ENCODE measurements at places on chromosomes 16 and 17. TPM values are rescaled to one million over a fixed set of nuclear protein-coding genes. Genes with fewer than 3 reads are reported as not detected.

DNA sequence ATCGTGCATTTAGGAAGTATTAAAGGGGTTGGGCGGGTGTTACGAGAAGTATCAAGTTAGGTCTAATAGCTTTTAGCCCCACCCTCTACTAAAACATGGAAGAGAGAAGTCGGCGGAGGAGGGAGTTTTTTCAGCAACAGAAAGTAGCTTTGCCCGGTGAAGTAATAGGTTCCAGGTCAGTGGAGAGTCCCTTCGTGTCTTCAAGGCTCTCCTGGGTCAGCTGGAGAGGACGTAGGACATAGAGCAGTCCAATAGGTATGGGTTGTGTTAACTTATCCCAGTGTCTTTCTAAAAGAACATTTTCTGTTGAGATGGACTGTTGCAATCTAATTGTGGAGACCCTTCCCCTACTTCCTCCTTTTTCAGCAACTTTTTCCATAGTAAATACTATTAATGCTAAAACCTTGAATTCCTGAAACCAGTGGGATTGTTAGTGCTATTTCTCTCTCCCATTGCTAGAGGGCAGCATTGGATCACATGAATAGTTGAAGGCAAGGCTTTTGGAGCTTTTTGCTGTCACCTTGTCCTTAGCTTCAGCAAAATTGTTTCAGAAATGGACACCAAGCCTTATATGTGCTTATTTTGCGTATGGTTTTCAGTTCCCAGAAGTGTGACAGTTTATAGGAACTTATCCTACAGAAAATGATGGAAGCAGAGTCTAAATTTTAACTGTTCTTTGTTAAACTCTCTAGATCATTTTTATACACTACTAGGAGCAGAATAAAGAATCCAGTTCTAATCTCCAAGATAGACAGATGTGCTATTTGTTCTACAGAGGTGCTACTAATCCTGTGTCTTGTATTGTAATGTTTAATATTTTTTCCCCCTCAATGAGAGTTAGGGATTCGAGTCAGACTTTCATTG is 38.4 kb downstream of the UTP18 start:
- DNase-seq: no peak
- H3K4me3 ChIP-seq: no peak overlapping the region
- no peak overlapping the region for H3K27ac ChIP-seq
- peaks cover 27% of the 10 kb centered on the region for H3K36me3 ChIP-seq
- peaks cover 2% of the 10 kb centered on the region for H3K4me1 ChIP-seq

GFER gene
- 25.8 TPM for total RNA-seq

AXIN2 gene
- 2.6 TPM for total RNA-seq

ADAP2 gene
- 0.72 TPM for total RNA-seq

- H3K4me3 ChIP-seq: peak within 1 kb of the TSS; percentile 91
- peaks cover 5% of the 10 kb centered on the region for H3K36me3 ChIP-seq
- DNase-seq: no peak
These were observed at the start of gene ABCC11 for GRCh38 chr16:48247311-48247710. Gene ABCC11, minus strand, starts transcription at chr16:48247539. Its CDS starts 15,618 bp downstream, at chr16:48231921.

DNA sequence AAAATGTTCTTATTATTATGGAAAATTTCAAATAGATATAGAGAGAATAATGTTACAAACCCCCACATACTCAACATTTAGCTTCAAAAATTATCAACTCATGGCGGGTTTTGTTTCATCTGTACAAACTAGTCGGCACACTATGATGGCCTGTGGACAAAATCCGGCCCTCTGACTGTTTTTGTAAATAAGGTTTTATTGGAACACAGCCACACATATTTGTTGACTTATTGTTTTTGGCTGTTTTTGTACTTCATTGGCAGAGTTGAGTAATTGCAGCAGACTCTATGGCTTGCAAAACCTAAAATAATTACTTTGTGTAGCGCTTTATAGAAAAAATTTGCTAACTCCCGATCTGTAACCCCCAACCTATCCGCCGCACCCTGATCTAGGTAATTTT is 41.4 kb upstream of the CLEC18A start:
- peaks cover 12% of the 10 kb centered on the region for H3K36me3 ChIP-seq
- no peak overlapping the region for H3K4me3 ChIP-seq
- H3K27ac ChIP-seq: no peak overlapping the region
- no peak for DNase-seq

- no peak overlapping the region for H3K4me3 ChIP-seq
- H3K27ac ChIP-seq: no peak overlapping the region
- DNase-seq: no peak
- peaks cover 61% of the 10 kb centered on the region for H3K36me3 ChIP-seq
- no peaks in the 10 kb centered on the region for H3K4me1 ChIP-seq
These were observed 43.9 kb upstream of the POLR3E start for GRCh38 chr16:22253272-22253671.

- H3K27me3 ChIP-seq: peaks cover 5% of the 10 kb centered on the region
- H3K27ac ChIP-seq: no peak overlapping the region
- H3K4me1 ChIP-seq: peaks cover 8% of the 10 kb centered on the region
- no peak for DNase-seq
- peak overlapping the region; percentile 10 for H3K4me3 ChIP-seq
These were observed 13.5 kb upstream of the CBX4 start for GRCh38 chr17:79852748-79853147.

DPEP3 gene
- 0.11 TPM for total RNA-seq

GRCh38 chr17:19671433-19671832 is 22.9 kb downstream of the ALDH3A2 start:
- H3K4me1 ChIP-seq: no peaks in the 10 kb centered on the region
- DNase-seq: no peak
- H3K4me3 ChIP-seq: no peak overlapping the region
- peaks cover 12% of the 10 kb centered on the region for H3K36me3 ChIP-seq
- H3K27me3 ChIP-seq: no peaks in the 10 kb centered on the region
- H3K27ac ChIP-seq: no peak overlapping the region

GRCh38 chr17:58661499-58661898 is 30.3 kb downstream of the TEX14 start:
- peaks cover 5% of the 10 kb centered on the region for H3K27me3 ChIP-seq
- H3K36me3 ChIP-seq: peaks cover 6% of the 10 kb centered on the region
- no peak overlapping the region for H3K27ac ChIP-seq
- no peak for DNase-seq
- H3K4me3 ChIP-seq: no peak overlapping the region

GRCh38 chr16:72924537-72924926 is 123.4 kb downstream of the ZFHX3 start:
- no peaks in the 10 kb centered on the region for H3K36me3 ChIP-seq
- no peak for DNase-seq
- H3K27me3 ChIP-seq: no peaks in the 10 kb centered on the region

DNA sequence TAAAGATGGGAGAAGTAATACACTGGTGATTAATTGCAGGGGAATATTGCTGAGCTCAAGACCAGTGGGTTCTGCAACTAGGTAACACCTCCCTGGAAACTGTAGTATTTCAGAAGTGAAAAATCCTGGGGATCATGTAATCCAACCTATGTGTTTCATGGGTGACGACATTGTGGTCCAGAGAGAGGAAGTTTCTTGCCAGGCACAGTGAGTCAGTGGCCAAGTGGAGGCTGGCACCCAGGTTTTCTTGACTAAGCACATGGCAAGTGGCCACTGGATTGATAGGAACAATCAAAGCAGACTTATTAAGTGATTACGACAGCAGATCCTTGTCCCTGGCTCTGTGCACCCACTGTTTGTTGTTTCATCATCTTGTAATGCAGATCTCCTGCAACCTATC is 14.6 kb upstream of the CIITA start:
- no peak overlapping the region for H3K4me3 ChIP-seq
- peak; percentile 24 for DNase-seq
- no peaks in the 10 kb centered on the region for H3K36me3 ChIP-seq
- H3K4me1 ChIP-seq: peaks cover 8% of the 10 kb centered on the region
- peaks cover 19% of the 10 kb centered on the region for H3K27me3 ChIP-seq

GRCh38 chr17:44360144-44360533 is 3.5 kb downstream of the FAM171A2 start:
- H3K36me3 ChIP-seq: no peaks in the 10 kb centered on the region
- H3K4me1 ChIP-seq: peaks cover 2% of the 10 kb centered on the region
- H3K4me3 ChIP-seq: no peak overlapping the region
- H3K27me3 ChIP-seq: peaks cover 8% of the 10 kb centered on the region

GRCh38 chr17:62902531-62903220 is 63.4 kb upstream of the TANC2 start:
- H3K4me1 ChIP-seq: no peaks in the 10 kb centered on the region
- H3K27me3 ChIP-seq: peaks cover 6% of the 10 kb centered on the region
- DNase-seq: no peak

GRCh38 chr17:66523378-66524200 is 221.2 kb downstream of the PRKCA start:
- no peaks in the 10 kb centered on the region for H3K27me3 ChIP-seq
- peaks cover 39% of the 10 kb centered on the region for H3K36me3 ChIP-seq
- peaks cover 58% of the 10 kb centered on the region for H3K4me1 ChIP-seq
- H3K27ac ChIP-seq: no peak overlapping the region
- DNase-seq: no peak
- H3K4me3 ChIP-seq: no peak overlapping the region

ITPRIPL2 gene
- total RNA-seq: 2.4 TPM

NEUROD2 gene
- total RNA-seq: not detected

DNA sequence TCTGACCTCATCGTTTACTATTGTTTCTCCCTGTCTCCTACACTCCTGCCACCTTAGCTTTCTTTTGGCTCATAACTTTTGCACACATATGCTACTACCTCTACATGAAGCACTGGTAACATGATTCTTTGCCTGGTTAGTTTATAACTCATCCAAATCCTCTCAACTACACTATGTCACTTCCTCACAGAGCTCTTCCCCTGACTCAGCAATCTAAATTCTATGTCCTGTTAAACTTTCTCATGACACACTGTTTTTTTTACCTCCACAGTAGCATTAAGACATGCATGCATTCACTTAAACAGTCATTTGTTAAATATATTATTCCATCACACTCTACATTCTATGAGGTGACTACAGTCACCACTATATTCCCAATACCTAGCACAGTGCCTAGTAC is 19.7 kb downstream of the APPBP2 start:
- peaks cover 27% of the 10 kb centered on the region for H3K4me1 ChIP-seq
- H3K27ac ChIP-seq: peak overlapping the region; percentile 21
- H3K27me3 ChIP-seq: no peaks in the 10 kb centered on the region
- H3K4me3 ChIP-seq: no peak overlapping the region
- H3K36me3 ChIP-seq: peaks cover 8% of the 10 kb centered on the region
- no peak for DNase-seq

EFCAB13 gene
- 4.6 TPM for total RNA-seq

CEP295NL gene
- not detected for total RNA-seq

Measured in activated CD4-positive, alpha-beta T cell treated with anti-CD3 and anti-CD28 coated beads for 36 hours (primary cell).